Nucleus accumbens (tissue), 56 donors: ENCODE measurements at places on chromosomes 5 and 9.

GRCh38 chr5:176883700-176884570 is 15.2 kb downstream of the HK3 start:
- DNase-seq, result no peak

DNA sequence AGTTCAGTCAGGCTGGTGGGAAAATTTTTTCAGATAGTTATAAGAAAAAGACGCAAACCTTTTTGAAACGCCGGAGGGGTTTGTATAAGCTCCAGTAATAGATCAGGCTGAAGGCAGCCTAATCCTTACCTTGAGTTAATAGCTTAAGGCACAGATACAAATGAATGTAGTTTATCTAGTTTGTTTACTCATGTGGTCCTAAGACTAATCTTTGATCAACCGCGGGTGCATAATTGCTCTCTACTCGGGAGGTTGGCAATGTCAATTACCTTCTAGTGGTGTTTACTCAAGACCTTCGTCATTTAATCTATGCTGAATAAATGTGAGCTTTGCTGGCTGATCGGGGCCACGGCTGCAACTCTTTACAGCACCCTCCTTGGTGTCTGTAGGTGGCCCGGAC is 665 bp upstream of the INSL4 start:
- no peak for DNase-seq

- no peak for DNase-seq
Observed at GRCh38 chr5:58683567-58683966, 100.7 kb downstream of the RAB3C start.

- DNase-seq, result no peak
Observed at GRCh38 chr5:38607396-38607795, 51.0 kb upstream of the LIFR start.

DNA sequence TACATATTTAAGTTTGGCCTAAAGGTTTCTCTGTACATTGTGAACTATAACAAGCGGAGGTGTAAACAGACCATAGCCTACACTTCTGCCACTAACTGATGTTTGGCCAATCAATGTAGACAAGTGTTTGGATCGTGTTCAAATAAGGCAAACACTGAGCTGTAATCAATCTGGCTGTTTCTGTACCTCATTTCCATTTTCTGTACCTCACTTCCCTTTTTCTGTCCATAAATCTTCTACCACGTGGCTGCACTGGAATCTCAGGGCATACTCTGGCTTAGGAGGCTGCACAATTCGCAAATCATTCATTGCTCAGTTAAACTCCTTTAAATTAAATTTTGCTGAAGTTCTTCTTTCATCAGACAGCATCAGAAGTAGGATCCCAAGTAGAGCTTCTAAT is 140.9 kb downstream of the SLC25A46 start:
- DNase-seq, result no peak

DNA sequence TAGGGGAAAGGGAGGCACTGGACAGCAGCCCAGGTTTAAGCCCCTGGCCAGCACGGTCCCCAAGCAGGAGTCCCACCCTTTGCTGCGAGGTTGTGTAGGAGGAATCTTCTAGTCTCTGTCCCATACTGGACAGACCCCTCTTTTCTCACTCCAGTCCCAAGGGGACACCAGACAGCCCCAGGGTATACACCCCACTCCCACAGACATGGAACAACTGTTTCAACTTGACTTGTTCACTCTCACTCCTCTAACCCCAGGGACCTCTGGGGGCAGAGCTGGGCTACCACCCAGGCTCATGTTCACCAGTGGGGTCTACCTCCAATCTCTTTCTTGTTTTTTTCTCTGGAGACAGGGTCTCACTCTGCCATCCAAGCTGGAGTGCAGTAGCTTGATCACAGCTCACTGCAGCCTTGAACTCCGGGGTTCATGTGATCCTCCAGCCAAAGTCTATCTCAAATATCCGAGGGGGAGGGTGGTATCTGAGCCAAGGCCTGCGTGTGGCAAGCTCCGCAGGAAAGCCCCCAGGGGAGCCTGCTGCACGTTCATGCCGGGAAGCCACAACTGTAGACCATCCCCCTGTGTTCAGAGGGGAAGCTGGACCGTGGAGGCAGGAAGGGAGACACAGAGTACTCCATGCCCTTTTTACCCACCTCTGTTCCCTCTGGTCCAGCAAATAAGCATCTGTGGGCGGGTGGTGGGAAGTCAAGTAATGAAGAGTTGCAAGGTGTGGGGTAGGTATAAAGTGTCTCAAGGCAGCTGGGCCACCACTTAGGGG is 1.8 kb downstream of the PTGES2 start:
- DNase-seq, result no peak
